ENCODE measurements at places on chromosomes 16 and 17. TPM values are rescaled to one million over a fixed set of nuclear protein-coding genes. Genes with fewer than 3 reads are reported as not detected.

The METTL23 gene
- 24.3 TPM for total RNA-seq

The EMC8 gene
- total RNA-seq = 34.2 TPM

The MBTPS1 gene
- 105 TPM for total RNA-seq

The GRAP gene
- 0.64 TPM for total RNA-seq

The CTF1 gene
- 1.7 TPM for total RNA-seq

The IQCK gene
- total RNA-seq = 5.1 TPM

The SLC16A5 gene
- total RNA-seq = 1.1 TPM

The NME3 gene
- 79.1 TPM for total RNA-seq

The PYDC1 gene
- total RNA-seq = not detected

The CHST4 gene
- total RNA-seq = not detected

The AGRP gene
- total RNA-seq = not detected

The LRRC37A gene
- total RNA-seq = 11.5 TPM

The GUCY2D gene
- not detected for total RNA-seq

The HBA2 gene
- not detected for total RNA-seq

The EME1 gene
- 4.7 TPM for total RNA-seq

The CBX4 gene
- total RNA-seq = 19.3 TPM

The CDR2L gene
- 59.4 TPM for total RNA-seq

The CCL2 gene
- total RNA-seq = not detected

The ATP6V0D1 gene
- 111 TPM for total RNA-seq

The HSD17B1 gene
- total RNA-seq = 4.1 TPM

The FBXW10 gene
- not detected for total RNA-seq

The NACA2 gene
- total RNA-seq = not detected

The FOXL1 gene
- not detected for total RNA-seq

The SYT17 gene
- total RNA-seq = 10.0 TPM

The TM4SF5 gene
- total RNA-seq = not detected

The GJC1 gene
- 60.9 TPM for total RNA-seq

The PRSS33 gene
- total RNA-seq = 0.39 TPM

The TBC1D3L gene
- total RNA-seq = 76.4 TPM

The KRT15 gene
- not detected for total RNA-seq
